ENCODE measurements at places on chromosomes 1 and 21. TPM values are rescaled to one million over a fixed set of nuclear protein-coding genes. Genes with fewer than 3 reads are reported as not detected.

DNA sequence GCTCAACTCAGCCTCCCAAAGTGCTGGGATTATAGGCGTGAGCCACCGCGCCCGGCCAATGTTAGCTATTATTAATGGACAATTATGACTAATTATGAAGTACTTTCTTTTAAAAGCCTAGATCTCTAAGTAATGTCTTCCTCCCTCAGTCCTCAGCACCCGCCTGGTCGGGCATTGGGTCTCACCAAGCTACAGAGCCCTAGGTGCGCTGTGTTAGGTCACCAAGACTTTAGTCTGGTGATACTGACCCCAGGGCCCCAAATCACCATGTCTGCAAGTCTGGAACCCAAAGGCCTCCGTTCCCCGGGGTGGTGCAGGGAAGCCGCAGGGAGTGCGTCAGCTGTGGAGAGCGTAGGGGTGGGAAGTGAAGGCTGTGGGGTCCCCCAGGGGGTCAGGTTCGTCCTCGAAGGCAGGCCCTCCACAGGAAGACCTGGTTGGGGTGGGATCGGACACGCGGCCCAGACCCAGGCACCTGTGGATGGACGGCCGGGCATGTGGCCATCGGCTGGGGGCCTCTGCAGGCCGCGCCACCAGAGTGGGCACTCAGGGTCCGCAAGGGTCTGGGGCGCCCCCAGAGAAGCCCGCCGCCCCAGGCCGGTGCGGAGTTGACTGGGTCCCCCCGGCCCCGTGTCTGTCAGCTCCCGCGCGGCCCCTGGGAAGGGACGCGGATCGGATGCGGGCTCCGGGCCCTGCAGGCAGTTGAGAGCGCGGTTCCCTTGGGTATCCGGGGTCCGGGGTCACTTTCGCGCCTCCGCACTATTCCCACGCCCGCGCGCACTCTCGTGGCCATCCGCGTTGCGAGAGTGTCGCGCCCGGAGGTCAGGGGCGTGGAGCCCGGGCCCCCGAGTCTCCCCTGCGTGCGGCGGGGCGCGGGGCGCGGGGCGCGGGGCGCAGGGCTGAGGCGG is 710 bp upstream of the PDXK start:
- DNase-seq, result no peak

DNA sequence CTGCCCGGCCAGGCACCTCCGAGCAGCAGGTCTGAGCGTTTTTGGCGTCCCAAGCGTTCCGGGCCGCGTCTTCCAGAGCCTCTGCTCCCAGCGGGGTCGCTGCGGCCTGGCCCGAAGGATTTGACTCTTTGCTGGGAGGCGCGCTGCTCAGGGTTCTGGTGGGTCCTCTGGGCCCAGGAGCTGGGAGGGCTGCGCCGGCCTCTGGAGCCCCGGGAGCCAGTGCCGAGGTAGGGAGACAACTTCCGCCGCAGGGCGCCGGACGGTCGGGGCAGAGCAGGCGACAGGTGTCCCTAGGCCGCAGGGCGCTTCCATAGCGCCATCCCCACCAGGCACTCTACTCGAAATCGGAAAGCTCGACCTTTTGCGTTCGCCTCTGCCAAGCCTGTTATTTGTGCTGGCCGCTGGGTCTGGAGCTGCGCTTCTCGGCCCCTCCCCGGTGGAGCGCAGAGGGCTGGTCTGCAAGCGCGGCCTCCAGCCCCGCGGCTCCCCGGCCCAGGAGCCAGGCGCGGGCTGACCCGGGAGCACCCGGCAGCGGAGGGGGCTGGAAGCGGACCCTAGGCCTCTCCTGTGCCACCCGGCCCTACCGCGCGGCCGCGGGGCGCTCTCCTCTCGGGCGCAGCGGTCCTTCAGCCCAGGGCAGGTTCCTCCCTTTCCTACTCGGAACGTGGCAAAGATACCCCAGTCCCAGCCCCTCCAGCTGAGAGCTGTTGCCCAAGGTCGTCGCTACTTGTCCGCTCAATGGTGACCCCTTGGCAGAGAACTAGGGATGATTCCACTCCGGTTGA is 2.2 kb downstream of the SIM2 start:
- no peak for DNase-seq

DNA sequence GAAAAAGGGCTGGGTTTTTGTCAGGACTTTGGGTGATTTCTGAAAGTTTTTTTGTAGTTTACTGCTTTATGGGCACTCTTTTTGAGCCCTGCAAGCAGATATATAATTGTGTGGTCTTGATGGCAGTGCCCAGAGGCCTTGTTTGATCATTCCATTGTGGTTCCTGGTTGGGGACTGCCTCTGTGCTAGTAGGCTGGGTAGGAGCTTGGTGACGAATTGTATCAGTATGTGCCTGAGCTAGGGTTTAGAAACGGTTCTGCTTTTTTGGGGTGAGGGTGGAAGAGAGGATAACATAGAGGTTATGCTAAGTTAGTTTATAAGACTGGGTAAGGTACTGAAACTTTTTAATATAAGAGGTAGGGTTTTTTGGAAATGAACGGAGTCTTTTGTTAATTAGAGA is 139.7 kb upstream of the ETV3 start:
- no peak for DNase-seq

- DNase-seq, result no peak
Measured at GRCh38 chr1:117271959-117272358, 61.2 kb upstream of the VTCN1 start.

GRCh38 chr1:114564141-114564540 is 17.3 kb downstream of the BCAS2 start:
- no peak for DNase-seq

- no peak for DNase-seq
Measured at GRCh38 chr21:26067836-26068594, 102.6 kb downstream of the APP start.

GRCh38 chr1:4614371-4615137 is 39.9 kb upstream of the AJAP1 start:
- DNase-seq, result no peak

GRCh38 chr1:181092883-181093458 is 4.5 kb downstream of the IER5 start:
- no peak for DNase-seq

- DNase-seq, result no peak
Measured at GRCh38 chr1:47023268-47024140, at the start of gene CYP4X1. TSS of gene CYP4X1 (plus strand) at chr1:47023669. CDS start at chr1:47023818, 149 bp downstream.

DNA sequence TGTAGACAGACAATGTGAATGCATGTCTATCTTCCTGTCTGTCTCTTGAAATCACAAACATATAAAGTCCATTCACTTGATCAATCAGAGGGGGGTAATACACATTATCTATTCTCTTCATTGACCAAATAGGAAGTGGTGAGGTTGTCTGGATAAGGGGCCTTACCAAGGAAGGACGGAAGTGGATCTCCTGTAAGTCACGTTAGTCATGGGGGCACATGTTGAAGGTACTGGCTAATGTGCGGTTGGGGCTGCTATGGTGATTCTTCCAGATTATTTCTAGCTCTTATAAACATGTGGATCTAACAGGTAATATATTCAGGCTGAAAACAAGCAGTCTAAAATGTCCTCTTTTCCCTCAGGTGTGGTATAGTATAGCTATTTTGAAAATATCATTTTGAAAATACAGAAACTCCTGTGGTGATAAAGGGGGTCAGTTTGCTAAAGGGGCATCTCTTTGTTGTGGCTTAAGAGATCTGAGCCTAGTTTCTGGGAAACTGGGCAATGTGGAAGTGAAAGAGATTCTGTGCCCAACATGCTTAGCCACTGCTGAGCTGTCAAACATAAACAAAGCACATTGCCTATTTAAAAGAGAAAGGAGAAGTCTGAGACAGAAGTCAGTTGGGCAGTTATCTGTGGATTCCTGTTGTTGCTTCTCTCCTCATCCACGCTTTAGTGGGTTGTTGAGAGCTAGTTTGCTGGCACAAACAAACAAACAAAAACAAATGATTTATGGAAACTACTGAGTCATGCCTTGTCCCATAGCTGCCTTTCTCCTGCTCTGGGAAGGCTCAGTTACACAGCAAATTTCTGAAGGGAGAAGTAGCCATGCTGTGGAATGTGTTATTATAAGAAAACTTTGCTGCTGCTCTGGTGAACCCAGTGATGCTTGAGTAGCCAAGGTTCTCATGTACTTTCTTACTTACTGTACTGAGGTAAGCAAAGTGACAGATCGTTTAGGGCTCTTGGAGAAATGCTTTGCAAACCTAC is 166.9 kb downstream of the HLX start:
- DNase-seq, result peak; percentile 82

- no peak for DNase-seq
Measured at GRCh38 chr1:52615489-52616042, 13.4 kb downstream of the GPX7 start.

GRCh38 chr1:228141226-228142044 is 1.4 kb downstream of the GUK1 start:
- peak; percentile 24 for DNase-seq

DNA sequence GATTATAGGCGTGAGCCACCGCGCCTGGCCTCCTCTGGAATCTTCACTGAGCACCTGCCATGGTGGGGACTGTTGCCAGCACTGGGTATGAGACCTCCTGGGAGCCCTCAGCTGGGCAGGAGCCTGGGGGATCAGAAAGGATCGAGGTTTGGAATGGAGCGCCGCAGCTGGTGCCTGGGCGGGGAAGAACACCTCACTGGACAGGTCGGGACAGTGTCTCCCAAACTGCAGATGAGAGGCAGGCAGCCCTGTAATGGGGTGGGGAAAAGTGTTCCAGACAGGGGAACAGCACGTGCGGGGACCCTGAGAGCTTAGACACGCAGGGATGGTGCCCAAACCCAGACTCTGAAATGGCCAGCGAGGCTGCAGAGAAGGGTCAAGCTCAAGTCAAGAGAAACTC is 150.9 kb upstream of the C1orf174 start:
- no peak for DNase-seq

DNA sequence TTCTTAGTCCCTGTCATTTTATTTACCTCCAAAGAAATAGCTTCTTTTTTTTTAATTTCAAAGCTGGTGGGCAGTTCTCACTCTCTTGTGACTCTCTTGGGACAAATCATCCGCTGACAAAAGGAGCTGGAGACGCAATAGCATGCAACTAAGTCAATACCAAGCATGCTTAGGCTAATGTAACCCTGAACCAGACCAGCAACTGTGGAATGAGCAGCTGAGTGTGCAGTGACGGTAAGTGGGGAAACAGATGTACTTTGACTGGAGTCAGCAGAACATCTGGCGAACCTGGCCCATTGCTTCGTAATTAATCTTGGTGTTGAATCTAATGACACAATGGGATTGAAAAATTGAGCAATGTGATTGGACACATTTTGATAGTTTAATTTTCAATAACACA is 280.7 kb upstream of the PLXNA2 start:
- DNase-seq, result no peak

GRCh38 chr1:33758698-33759097 is 105.2 kb upstream of the HMGB4 start:
- DNase-seq, result no peak

- DNase-seq, result no peak
Measured at GRCh38 chr1:7387053-7387927, 383.8 kb upstream of the VAMP3 start.

GRCh38 chr1:223140611-223141405 is 2.2 kb downstream of the TLR5 start:
- no peak for DNase-seq

DNA sequence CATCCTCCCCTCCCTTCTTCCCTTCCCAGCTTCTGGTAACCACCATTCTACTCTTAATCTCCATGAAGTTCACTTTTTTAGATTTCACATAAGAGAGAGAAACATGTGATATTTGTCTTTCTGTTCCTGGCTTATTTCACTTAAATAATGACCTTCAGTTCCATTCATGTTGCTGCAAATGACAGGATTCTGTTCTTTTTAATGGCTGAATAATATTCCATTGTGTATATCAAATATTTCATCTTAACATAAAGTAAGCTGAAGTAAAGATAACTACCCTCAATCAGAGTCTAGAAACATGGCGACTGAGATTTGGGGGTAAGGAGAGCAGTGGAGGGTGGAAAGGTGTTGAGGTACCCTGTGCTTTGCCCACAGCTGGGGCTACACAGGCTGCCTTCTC is 68.9 kb downstream of the RHOU start:
- DNase-seq, result no peak

DNA sequence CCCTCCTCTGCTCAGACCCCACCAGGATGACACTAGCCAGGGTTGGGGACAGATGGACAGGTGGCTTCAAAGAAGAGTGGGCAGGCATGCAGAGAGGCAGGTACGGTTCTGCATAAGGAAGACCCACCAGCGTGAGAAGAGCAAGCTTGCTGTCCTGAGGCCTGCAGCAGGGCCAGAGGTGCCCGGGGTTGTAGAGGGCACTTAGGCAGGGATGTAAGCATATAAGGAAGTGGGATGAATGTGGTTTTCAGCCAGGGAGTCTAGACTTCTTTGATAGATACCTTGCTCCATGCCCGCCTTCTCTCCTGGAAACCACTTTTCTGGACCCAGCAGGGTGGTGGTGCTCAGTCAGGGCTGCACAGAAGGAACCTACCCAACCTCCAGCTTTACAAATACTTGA is 1.4 kb downstream of the TTC39A start:
- no peak for DNase-seq

DNA sequence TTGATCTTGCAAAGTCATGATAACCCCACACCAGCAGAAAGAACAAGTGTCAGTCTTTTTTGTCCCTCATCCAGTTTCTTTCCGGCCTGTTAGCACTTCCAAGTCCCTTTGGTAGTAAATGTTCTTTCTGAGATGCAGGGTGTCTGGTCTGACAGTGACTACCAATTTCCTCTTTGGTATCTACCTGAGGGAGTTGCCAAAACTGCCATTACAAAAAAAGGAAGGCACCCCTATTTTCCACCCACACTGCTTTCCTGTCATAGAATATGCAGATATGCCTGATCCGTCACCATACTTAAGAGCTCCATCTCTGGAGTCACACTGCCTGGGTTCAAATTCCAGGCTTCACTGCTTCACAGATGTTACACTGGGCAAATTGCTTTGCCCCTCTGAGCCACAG is 72.4 kb downstream of the ZNF281 start:
- peak; percentile 39 for DNase-seq

DNA sequence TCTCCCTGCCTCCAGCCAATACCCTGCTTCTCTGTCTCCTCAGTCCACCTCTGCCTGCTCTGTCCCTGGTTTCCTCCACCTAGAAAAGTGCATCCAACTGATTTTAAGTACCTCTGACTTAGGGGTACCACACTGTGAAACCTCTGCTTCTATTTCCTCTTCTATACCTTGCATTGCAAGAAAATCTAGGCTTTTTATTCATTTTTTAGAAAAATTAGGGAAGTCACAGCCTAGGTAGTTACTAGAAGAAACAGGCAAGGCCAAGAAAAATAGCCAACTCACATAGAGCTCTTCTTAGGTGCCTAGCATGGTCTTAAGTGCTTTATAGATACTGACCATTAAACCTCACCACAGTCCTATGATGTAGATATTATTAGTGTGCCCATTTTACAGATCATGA is 39.1 kb downstream of the HIVEP3 start:
- no peak for DNase-seq

CD2 gene
- 0.74 TPM for total RNA-seq

IL12RB2 gene
- 0.67 TPM for total RNA-seq

UMODL1 gene
- total RNA-seq, result 0.36 TPM

PLCH2 gene
- 20.1 TPM for total RNA-seq

HSF2BP gene
- 0.83 TPM for total RNA-seq

RIPK4 gene
- total RNA-seq, result not detected

TRIM58 gene
- total RNA-seq, result 0.84 TPM

USH2A gene
- not detected for total RNA-seq

ITLN2 gene
- total RNA-seq, result not detected

DCDC2B gene
- total RNA-seq, result not detected
